ENCODE measurements at places on chromosomes 16 and 17.

DNA sequence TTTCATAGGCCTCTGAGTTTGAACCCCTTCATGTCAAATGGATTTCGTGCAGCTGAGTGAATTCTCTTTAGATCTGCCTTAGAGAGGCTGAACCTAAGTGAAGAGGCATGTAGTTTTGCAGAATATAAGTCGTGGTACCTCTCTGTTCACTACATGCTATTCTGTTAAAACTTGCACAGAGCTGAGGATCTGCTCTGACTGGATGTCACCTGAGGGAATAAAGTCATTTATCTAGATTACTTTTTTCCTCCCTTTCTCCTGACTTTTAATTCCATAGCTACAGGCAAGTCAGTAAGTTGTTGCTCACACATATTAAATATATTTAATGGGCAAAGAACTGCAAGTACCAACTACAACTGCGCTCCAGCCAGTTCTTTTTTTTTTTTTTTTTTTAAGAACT lies 64.7 kb downstream of the WNT3 start:
- no peak for DNase-seq

DNA sequence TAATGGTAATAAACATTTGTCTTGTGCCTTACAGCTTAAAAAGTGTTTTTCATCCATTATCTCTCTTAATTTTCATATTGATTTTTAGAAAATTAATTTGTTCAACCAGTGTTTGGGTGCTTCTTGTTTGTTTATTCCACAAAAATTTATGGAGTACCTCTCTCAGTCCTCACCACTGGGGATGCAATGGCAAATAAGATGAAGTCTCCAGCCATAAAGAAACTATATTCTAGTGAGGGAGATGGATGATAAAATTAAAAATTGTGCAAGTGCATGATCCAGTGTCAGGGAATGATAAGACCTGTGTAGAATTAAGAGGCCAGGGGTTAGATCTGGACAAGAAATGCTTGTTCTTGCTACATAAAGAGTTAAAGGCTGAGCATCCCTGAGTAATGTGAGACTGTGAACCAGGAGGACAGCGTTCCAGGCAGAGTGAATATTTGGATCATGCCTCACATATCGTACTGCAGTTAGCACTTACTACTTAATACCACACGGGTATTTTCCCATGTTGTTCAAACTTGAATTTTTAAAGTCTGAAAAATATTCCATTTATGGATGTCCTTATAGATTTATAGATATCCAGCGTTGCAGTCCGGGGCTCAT lies 535.7 kb upstream of the HSBP1 start:
- no peak for DNase-seq

GRCh38 chr16:87196231-87196630 lies 121.0 kb downstream of the C16orf95 start:
- DNase-seq: no peak

DNA sequence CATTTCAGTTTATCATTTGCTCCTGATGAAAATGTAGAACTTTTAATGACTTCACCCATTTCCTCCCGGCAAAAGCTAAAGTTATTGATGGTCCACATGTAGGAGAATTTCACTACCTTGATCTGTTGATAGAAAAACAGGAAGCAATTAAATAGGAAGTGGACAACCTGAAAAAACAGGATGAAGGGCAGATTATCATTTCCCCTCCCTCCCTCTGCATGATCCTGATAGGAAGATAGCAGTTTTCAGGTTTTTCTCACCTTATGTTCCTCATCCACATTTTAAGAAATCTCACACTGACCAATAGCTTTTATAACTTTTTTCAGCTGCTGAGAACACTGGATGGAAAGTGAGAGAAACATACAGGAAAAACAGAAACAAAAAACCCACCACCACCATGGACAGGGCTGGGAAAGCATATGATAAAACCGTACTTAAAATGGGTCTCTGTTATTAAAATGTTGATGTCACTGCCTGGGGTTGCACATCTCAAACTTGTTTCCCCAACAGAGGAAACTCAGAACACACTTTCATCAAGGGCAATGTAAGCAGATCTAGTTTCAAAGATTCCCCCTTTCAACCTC lies 46.4 kb downstream of the NXPH3 start:
- DNase-seq: no peak

- DNase-seq: no peak
Observed at GRCh38 chr16:84583995-84584394, 33.9 kb downstream of the COTL1 start.

DNA sequence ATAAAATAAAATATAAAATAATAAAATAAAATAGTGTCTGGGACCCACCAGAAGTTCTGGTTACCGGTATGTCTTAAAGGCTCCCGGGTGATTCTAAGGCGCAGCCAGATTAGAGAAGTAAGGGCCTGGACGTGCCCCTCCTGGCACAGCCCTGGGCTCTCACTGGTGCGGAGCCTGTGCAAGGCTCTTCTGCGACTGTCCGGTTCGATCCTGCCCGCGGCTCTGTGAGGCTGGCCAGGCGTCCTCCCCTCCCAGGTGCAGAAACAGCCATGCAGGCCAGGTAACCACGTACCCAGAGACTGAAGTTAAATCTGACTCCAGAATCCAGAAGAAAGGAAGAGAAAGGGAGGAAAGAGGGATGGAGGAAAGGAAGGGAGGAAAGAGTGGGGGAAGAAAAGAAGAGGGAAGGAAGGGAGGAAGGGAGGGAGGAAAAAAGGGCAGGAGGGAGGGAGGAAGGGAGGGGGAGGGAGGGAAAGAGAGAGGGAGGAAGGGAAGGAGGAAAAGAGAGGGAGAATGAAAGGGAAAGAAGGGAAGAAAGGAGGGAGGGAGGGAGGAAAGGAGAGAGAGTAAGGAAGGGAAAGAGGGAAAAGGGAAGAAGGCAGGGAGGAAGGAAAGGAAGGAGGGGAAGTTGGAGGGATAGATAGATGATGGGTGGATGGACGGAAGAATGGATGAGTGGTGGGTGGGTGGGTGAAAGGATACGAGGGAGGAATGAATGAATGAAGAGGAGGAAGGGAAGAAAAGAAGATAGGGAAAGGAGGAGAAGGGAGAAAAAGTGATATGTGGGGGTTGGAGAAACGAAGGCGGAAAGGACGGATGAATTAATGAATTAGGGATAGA lies 42.3 kb downstream of the C16orf82 start:
- DNase-seq: no peak

GRCh38 chr17:6374271-6374691 lies 60.6 kb downstream of the AIPL1 start:
- DNase-seq: no peak

DNA sequence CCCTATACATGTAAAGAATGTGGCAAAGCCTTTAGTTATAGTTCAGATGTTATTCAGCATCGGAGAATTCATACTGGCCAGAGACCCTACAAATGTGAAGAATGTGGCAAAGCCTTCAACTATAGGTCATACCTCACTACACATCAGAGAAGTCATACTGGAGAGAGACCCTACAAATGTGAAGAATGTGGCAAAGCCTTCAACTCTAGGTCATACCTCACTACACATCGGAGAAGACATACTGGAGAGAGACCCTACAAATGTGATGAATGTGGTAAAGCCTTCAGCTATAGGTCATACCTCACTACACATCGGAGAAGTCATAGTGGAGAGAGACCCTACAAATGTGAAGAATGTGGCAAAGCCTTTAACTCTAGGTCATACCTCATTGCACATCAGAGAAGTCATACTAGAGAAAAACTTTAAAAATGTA lies 42.5 kb downstream of the ZNF267 start:
- no peak for DNase-seq

- no peak for DNase-seq
Observed at GRCh38 chr16:75345711-75346110, 87.6 kb downstream of the CFDP1 start.

DNA sequence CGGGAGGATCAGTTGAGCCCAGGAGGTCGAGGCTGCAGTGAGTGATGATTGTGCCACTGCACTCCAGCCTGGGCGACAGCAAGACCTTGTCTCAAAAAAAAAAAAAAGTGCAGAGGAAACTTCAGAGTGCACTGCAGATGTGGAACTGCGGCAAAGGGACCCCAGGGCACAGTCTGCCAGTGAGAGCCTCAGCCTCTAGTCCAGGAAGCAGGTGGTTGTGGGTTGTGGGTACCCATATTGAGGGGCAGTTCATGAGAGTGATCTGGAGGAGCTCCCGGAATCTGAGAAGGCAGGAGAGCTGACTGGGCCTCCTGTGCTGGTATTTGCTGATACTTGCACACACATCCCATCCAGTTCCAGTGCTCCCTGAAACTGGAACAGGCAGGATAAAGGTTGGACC lies 13.1 kb downstream of the FOXN1 start:
- no peak for DNase-seq

- DNase-seq: no peak
Observed at GRCh38 chr17:6526362-6527152, 29.8 kb downstream of the PITPNM3 start.

DNA sequence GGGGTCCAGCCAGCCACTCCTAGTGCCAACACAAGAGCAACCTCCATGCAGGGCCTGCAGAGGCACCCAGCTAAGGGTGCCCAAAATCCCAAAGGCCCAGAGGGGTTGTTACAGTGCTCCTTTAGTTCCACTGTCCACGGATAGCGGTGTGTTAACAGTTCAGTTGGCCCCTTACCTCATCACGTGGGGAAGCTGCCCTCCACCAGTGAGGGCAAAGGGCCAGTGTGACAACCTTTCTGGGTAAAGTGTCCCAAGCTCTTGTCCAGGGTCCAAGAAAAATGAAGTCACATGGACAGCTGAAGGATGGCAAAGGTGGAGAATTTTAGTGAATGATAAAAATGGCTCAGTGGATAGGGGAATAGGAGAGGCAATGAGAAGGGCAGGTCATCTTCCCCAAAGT lies 8.7 kb upstream of the MKS1 start:
- DNase-seq: no peak

DNA sequence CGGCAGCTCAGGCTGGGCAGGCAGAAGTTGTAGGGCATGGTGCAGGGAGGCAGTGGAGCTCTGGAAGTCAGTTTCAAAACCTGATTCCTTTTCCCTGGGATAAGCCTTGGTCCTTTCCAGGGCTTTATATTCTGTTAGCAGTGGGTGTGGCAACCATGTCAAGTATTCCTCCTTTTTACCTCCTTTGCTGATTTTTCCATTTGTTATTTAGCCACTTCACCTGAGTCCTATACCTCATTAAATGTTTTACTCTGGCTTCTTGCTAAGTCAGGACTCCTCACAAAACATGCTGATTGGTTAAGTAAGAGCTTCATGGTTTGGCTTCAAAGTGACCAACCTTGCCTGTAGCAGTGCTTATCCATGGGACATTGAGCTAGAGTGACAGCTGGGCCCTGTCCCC lies at the start of gene KRT33B:
KRT33B (minus strand) TSS at position 101 of the 400 bp plus-strand sequence; CDS start at position 38, 63 bp downstream.
- DNase-seq: no peak

DNA sequence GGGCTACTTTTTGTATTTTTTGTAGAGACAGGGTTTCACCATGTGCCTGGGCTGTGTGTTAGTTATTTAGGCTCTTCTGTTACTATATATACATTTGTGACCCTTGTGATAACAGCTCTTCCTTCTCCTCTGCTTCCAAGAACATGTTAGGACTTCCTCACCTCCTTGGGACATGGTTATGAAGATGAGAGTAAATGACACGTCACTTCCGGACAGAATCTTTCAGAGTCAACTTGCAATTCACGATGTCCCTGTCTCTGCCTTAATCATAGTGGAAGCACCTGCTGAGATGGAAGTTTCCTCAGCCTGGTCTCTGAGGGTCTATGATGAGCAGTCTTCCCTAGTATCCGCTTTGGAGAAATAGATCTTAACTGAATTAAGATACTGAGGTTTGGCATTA lies 42.9 kb downstream of the CCDC42 start:
- no peak for DNase-seq

DNA sequence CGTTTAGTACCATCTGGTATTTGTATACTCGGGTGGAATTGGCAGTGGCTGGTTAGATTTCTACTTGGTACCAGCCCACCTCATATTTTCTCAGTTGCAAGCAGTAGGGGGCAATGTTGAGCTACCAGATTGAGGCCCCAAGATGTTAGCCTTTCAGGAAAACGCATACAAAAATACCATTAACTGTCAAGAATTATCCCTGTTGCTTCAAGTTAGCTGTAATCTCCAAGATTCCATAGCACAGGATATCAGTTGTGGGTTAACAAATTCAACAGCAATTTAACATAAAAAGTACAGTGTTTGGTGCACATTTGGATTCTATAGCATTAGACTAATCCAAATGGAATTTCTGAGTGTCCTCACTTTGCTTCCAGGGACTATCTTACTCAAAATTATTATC lies 188.2 kb downstream of the FTO start:
- DNase-seq: peak; percentile 22

DNA sequence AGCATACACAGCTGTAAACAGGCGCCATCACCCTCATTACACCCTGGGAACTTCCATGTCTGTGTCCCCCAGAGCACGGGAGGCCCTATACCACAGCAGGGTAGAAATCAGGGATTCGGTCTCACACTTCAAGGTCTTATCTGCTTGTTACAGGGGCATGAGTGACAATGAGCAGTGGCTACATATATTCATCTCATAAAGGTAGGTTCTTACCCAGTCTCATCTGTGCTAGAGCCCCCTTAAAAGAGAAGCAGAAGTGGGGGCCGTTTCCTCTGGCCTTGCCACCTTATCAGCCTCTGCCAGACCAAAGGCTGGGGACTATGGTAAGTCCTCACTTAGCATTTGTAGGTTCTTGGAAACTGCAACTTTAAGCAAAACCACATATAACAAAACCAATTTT lies 46.5 kb downstream of the IRX5 start:
- DNase-seq: no peak

- DNase-seq: no peak
Observed at GRCh38 chr17:75850928-75851692, 4.0 kb downstream of the WBP2 start.

GRCh38 chr17:72430611-72431432 lies 310.0 kb downstream of the SOX9 start:
- DNase-seq: no peak

DNA sequence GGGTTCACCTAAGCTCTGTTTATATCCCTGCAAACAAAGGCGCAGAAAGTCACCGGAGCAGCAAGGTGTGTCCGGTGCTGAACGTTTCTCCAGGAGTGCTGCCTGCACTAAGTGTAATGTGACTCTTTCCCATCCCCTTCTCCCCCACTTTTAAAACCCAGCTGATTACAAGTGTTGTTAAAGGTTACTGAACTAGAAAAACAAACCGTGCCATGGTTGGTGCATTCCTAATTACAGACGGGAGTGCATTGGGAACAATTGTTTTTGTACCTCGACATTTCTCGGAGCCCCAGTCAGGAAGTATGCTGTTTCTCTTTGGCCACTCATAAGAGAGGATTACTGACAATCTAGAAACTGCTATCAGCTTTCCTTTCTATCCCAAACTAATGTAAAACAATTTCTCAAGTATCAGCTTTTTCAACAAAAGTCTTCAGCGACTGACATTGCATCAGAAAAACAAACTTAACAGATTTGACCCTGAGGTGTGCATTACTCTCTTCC lies 441.0 kb upstream of the SALL1 start:
- DNase-seq: no peak

DNA sequence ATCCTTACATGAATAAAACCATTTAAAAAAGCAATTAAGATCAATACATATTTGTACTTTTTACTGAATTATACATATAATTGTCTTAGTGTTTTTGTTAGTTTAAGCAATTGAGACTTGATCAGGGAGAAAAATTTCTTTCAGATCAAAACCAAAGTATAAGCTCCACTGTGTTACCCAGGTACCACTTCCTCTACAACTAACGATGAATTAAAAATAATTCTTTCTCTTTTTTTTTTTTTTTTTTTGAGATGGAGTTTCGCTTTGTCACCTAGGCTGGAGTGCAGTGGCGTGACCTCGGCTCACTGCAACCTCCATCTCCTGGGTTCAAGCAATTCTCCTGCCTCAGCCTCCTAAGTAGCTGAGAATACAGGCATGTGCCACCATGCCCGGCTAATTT lies 6.8 kb downstream of the FBXO47 start:
- no peak for DNase-seq

- DNase-seq: no peak
Observed at GRCh38 chr16:79365702-79366101, 234.8 kb downstream of the MAF start.

- DNase-seq: no peak
Observed at GRCh38 chr16:5196204-5196603, 98.6 kb upstream of the EEF2KMT start.

All from NCI-H2171 (cell line).